CD4-positive, alpha-beta memory T cell (primary cell): ENCODE measurements at places on chromosomes 4 and X.

GRCh38 chr4:63430105-63430504 lies 979.1 kb downstream of the TECRL start:
- no peak for DNase-seq

- DNase-seq = no peak
Observed at GRCh38 chr4:78200949-78201348, 143.8 kb downstream of the FRAS1 start.

GRCh38 chr4:36310793-36311192 lies 29.4 kb downstream of the DTHD1 start:
- peak; percentile 5 for DNase-seq

DNA sequence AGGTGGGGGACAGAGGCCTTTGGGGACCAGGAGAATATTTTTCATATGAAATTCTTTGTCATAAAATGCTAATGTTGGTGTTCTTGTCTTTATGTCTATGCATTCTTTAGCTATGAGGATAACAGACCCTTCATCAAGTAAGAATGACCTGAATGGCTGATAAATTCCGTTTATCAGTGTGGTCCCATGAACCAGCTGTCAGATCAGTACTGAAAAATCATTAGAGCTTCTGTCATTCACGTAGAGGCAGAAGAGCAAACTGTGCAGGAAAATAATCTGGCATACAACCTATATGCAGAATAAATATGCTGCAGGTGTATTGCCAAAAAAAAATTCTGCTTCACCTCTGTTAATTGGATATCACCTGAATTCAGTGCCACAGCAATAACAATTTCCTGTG lies 828.6 kb downstream of the ADGRL3 start:
- no peak for DNase-seq

- no peak for DNase-seq
Observed at GRCh38 chr4:48594180-48594579, 104.1 kb downstream of the ZAR1 start.
